Stomach (tissue), 19 donors: ENCODE measurements at places on chromosomes 4 and X. TPM values are rescaled to one million over a fixed set of nuclear protein-coding genes. Genes with fewer than 3 reads are reported as not detected.

The CLGN gene
- 0.45 TPM for total RNA-seq

The VCX gene
- total RNA-seq: not detected

The NAA11 gene
- total RNA-seq: not detected

The HDX gene
- 2.2 TPM for total RNA-seq

The CHIC2 gene
- 15.8 TPM for total RNA-seq

The GPR34 gene
- not detected for total RNA-seq

The NRK gene
- total RNA-seq: 53.8 TPM

The XG gene
- total RNA-seq: not detected

The TGIF2LX gene
- total RNA-seq: not detected

The CSAG3 gene
- total RNA-seq: not detected

The MAGEA3 gene
- not detected for total RNA-seq

The RAB39B gene
- total RNA-seq: not detected

The ARMCX6 gene
- 7.0 TPM for total RNA-seq

The NALF2 gene
- total RNA-seq: 0.18 TPM

The GNRHR gene
- total RNA-seq: not detected

The NXF2B gene
- not detected for total RNA-seq

The PNCK gene
- 16.5 TPM for total RNA-seq

The TIGD2 gene
- total RNA-seq: 8.5 TPM

The HEPH gene
- 13.4 TPM for total RNA-seq

The DAPP1 gene
- total RNA-seq: 8.7 TPM

DNA sequence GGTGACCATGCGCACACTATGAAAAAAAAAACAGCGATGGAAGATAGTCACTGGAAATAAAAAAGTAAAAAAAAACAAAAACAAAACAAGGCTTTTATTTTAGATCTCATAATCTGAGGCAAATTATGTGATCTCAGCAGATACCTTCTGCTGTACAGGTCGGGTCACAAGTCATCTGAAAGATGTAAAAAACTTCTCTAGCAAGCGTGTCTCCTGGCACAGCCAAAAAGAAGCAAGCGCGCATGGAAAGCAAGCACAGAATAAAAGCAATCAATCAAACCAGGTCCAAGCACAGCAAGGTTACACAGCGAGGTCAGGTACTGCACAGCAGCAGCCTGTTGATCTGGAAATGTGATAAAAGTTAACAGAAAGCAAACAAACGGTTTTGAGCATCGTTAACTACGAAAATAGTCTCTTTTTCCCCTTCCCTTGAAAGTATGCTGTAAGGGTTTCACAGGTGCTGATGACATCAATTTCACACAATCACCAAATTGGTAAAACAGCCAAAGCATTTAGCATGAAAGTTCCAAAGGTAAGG lies 79.3 kb upstream of the MTNR1A start:
- no peak for DNase-seq

- DNase-seq: no peak
Observed at GRCh38 chr4:158371158-158371557, 150.5 kb upstream of the RXFP1 start.

DNA sequence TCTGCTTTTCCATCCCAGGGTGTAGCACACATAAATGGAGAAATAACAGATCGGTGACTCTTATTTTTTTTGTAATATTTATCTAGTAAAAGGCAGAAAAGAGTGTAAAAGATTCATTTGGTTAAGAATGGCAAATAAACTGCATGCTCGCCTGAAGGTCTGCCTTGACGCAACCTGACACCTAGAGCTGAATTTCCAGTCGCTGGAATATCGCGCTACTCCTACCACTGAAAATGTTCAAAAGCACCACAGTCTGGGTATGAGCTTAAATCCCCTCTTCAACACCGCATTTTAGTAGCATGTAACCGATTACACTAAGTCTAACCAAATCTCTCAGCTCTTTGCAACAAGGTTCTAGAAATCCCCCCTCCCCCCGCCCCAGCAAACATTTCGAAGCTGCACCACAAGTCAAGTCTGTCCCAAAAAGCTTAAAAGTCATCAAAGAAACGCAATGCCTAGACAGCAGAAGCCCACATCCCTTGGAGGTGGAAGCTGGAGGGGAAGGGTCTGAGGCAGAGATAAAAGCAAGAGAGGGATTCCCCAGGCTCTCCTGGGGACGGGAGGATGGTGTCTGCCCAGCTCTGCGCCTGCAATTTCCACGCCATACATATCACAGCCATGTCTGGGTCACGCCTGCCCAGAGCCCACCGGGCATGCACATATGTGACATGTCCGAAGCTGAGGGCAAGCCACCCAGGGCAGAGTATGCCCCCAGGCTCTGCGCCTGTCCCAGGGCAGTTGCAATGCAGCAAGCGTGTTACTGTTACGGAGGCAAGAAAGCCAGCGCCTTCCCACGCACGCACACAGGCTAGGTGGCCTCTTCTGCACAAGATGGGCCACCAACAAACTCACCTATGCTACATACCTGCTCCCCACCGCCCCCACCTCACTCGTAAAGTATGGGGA lies 1.4 kb downstream of the FGF13 start:
- DNase-seq: no peak

GRCh38 chrX:20350596-20350995 lies 83.9 kb upstream of the RPS6KA3 start:
- DNase-seq: no peak

GRCh38 chr4:102256321-102256720 lies 89.0 kb downstream of the SLC39A8 start:
- no peak for DNase-seq

GRCh38 chrX:20364238-20364637 lies 97.5 kb upstream of the RPS6KA3 start:
- no peak for DNase-seq

DNA sequence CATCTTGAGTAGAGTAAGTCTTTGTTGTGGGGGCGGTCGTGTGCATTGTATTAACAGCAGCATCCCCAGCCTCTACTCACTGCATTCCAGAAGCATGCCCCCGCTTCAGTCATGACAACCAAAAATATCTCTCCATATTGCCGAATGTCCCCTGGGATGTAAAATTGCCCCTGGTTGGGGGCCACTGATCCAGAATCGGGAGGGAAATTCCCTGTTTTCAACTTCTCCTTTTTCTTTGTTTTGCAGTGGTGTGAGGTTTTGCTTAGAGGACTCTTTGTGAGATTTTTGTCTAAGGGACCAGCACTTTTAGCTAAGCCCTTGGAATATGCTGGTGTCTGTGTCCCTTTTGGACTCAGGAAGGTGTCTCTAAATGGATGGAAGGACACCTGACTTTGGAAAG lies 3.0 kb upstream of the IL13RA1 start:
- DNase-seq: no peak

- DNase-seq: no peak
Observed at GRCh38 chrX:103756736-103757135, 19.9 kb upstream of the PLP1 start.

DNA sequence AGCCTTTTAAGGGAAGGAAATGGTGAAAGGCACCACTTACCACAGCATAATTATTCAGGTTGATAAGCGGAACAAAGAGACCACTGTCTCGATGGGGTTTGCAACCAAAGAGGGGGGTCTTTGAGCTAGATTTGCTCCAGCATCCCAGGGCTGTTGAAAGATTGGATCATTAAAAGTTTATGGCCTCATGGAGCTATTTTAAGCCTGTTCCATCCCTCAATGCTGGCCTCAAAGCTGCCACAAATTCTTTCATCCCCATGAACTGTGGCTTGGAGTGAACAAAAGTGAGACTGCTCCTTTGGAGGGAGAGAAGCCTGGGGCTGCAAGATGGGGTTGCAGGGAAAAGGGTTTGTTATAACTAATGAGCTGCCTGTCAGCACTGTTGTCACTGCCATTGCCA lies 209.8 kb downstream of the RTL9 start:
- DNase-seq: no peak

- peak; percentile 52 for DNase-seq
Observed at GRCh38 chr4:89836031-89836745, 773 bp downstream of the SNCA start.

DNA sequence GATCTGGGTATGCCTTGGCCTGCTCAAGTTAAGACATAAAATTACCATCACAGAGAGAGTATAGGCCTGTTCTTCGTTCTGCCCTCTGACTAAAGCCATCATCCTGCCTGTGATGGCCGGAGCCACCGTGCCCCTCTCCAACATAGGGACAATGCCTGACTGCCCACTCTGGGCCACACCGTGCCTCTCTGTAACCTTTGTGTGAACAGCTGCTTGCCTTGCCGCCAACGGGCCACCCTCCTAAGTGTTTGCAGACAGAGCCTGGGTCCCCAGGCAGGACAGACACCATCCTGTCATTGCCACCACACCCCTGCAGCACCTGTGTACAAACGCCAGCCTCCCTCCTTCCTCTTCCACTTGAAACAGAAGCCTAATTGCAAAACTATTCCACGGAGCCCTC lies 298.7 kb upstream of the TENM3 start:
- no peak for DNase-seq

GRCh38 chr4:74292111-74292870 lies 16.0 kb upstream of the EPGN start:
- DNase-seq: no peak

DNA sequence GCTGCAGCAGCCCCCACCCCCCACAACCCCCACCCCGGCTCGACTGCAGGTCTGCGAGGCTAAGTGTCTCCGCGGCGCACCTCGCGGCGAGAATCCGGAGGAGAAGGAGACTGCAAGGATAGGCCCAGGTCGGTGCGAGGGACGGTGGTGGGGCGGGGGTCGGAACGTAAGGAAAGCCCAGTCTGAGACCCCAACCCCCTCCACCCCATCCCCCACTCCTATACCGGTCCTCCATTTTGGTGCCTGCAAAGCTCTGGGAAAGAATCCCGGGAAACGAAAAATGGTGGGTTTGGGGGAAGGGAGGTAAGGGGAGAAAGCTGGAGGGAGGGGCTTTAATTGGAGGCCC lies 614 bp downstream of the BEX3 start:
- DNase-seq: peak; percentile 74

GRCh38 chr4:52999626-53000025 lies 137.5 kb downstream of the RASL11B start:
- no peak for DNase-seq

- peak; percentile 15 for DNase-seq
Observed at GRCh38 chr4:1401409-1402020, 4.7 kb downstream of the NKX1-1 start.

GRCh38 chrX:147894366-147894963 lies 17.3 kb upstream of the FMR1 start:
- DNase-seq: peak; percentile 44

DNA sequence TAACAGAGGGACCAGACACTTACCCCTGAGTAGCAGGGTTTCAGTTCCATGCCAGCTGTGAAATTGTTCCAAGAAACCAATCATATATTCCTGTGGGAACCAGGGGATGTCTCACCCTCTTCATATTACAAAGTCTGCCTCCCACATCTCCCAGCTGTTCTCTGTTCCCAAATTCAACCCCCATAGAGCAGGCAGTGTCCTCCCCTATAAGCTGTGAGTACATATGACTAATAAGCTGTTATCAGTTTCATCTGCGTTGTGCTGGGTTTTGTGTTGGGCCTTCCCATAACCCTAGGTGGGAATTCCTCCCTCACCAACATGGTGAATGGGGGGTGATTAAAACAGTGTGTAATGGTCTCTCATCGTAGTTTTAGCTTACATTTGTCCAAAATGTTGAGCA lies 41.0 kb downstream of the CEP44 start:
- no peak for DNase-seq

DNA sequence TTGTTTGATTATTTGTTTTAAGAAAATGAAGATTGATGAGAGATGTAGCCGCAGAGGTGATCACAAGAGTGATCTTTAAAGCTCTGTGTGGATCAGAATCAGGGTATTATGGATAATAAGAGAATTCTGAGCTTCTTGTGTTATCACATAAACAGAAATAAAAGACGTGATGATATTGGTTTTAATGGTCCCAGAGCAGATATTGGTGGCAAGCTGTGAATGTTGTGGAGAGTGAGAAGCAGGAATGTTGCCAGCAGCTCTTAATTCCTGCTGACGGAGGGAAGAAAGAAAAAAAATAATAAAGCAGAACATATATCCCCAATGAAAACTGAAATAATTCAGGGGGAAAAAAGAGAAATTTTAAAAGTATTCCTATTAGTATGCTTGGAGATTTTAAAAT lies 1015.9 kb downstream of the PCDH18 start:
- DNase-seq: no peak

- DNase-seq: peak; percentile 18
Observed at GRCh38 chr4:123747016-123747415, 350.4 kb downstream of the SPRY1 start.

- no peak for DNase-seq
Observed at GRCh38 chr4:113497154-113497884, 264.2 kb downstream of the CAMK2D start.

- no peak for DNase-seq
Observed at GRCh38 chrX:131239057-131239456, 50.0 kb downstream of the IGSF1 start.

- no peak for DNase-seq
Observed at GRCh38 chrX:132115792-132116191, 12.0 kb downstream of the FRMD7 start.

- DNase-seq: no peak
Observed at GRCh38 chrX:69506617-69507499, 2.7 kb downstream of the NALF2 start.

DNA sequence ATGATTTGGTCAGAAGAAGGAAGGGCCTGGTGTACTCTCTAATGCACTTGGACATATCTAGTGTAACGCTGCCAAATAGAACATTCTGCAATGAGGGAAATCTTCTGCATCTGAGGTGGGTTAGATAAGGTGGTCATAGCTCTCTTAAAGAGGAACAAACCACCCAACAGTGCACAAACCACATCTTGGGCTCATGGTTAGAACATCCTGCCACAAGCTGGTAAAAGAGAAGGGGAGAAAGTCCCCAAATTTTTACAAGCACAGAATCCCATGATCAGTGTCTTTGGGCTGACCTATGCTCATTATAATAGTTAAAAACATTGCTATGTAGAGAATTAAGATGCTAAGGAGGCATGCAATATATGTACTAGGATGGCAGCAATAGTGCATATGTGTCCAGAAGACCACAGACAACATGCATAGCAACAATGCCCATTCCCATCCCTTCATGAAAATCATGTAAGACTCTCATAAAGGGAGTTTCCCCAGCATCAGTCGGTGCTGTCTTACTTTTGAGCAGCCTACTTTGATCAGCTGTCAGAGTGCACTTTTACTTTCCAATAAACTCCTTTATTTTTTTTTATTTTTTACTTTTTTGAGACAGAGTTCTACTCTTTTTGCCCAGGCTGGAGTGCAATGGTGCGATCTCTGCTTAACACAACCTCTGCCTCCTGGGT lies 99.7 kb upstream of the SLC7A11 start:
- DNase-seq: no peak

DNA sequence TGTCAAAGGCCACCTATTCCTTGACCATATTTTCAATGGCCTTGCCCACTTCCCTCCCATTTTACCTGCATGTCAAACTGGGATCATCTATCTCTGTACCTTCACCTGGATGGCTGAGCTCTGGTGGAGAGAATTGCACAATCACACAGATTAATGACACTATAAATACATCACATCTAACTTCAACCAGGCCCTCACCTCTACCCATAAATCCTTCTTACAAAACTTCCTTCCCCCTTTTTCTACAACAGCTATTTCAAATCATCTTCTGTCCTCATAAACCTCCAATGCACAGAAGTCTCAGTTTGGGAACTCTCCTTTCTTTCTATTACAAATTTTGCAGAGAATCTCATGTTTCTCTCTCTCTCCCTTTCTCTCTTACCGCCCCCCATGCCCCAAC lies 9.2 kb downstream of the PALLD start:
- DNase-seq: no peak
